Left cardiac atrium (tissue), 4 donors: ENCODE measurements at places on chromosomes 1 and 21.

GRCh38 chr1:21325231-21325718 lies 35.0 kb upstream of the ECE1 start:
- DNase-seq = no peak

- peak; percentile 25 for DNase-seq
Measured at GRCh38 chr1:234093741-234094140, 189.3 kb downstream of the SLC35F3 start.

GRCh38 chr21:25658427-25659035 lies 19.5 kb downstream of the JAM2 start:
- no peak for DNase-seq

- DNase-seq = no peak
Measured at GRCh38 chr1:85199667-85200462, 951 bp downstream of the SYDE2 start.

- peak; percentile 30 for DNase-seq
Measured at GRCh38 chr1:94983171-94983739, 56.3 kb upstream of the CNN3 start.

DNA sequence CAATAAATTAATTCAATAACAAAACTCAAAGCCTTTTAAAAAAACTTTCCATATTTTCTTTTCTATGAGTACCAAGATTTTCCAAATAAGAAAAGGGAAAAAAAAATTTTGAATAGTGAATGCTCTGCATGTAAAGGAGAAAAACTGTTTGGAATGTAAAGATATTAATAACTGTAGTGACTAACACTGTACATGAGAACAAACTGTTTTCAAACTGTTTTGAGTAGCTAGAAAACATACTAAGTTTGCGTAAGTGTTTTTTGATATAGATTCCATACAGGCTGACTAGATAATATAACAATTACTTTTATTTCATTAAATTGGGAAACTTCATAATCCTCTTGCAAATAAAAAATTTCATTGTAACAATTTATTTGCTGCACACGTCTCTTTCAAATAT lies 150.5 kb downstream of the DPYD start:
- no peak for DNase-seq
